KG1 (cell line): ENCODE measurements at places on chromosomes 13 and 19.

GRCh38 chr13:93318534-93319254 is 92.1 kb downstream of the GPC6 start:
- DNase-seq = no peak

- peak; percentile 27 for DNase-seq
Observed at GRCh38 chr19:18322318-18322758, 538 bp downstream of the LSM4 start.

DNA sequence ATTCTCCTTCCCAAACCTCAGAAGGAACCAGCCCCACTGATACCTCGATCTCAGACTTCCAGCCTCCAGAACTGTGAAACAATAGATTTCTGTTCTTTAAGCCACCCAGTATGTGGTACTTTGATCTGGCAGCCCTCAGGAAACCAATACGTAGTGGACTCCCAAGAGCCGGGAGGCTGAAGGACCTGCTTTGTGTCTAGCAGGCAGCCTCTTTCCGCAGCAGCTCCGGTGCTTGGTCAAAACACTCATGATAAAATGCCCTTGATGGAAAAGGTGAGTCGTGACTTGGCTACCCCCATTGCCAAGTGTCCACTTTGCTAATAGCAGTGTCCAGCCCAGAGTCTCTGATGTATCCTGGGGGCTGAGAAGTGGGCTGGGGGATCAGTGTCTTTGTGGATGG is 158.8 kb upstream of the TMTC4 start:
- no peak for DNase-seq

- no peak for DNase-seq
Observed at GRCh38 chr13:29465741-29466293, 129.7 kb downstream of the SLC7A1 start.

DNA sequence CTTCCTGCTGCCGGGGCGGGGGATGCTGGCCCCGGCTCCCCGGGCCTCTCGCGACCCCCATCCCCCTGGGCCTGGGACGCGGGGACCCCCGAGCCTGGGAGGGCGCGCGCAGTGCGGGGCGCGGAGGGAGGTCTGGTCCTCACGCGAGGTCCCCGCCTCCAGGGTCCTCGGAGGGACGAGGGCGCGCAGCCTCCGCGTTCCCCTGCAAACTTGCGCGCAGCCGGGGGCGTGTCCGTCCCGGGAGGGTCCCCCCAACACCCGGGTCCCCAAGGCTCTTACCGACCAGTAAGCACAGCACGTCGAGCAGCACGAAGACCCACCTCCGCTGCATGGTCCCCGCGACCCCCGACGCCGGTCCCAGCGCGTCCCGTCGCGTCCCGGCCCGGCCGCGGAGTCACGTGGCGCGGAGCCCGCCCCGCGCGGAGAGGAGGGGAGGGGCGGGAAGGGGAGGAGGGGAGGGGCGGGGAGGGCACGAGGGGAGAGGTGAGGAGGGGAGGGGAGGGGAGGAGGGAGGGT is at the start of gene PLPP2:
TSS of gene PLPP2 (minus strand) at position 398 of the 516 bp plus-strand sequence. CDS start at position 331, 67 bp downstream.
- no peak for DNase-seq

DNA sequence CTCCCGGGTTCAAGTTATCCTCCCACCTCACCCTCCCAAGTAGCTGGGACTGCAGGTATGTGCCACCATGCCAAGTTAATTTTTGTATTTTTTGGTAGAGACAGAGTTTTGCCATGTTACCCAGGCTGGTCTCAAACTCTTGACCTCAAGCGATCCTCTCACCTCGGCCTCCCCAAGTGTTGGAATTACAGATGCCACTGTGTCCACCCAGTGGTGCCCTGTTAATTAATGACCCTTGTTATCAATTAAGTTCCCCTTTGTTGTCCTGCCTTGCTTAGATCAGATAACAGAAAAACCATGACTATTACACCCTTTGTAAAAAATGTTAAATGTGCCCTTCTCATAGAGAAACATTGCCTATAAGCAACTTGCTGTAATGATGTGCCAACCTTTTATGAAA is 34.4 kb upstream of the IGFL1 start:
- no peak for DNase-seq

- no peak for DNase-seq
Observed at GRCh38 chr19:7975037-7975436, 30.4 kb downstream of the ELAVL1 start.

DNA sequence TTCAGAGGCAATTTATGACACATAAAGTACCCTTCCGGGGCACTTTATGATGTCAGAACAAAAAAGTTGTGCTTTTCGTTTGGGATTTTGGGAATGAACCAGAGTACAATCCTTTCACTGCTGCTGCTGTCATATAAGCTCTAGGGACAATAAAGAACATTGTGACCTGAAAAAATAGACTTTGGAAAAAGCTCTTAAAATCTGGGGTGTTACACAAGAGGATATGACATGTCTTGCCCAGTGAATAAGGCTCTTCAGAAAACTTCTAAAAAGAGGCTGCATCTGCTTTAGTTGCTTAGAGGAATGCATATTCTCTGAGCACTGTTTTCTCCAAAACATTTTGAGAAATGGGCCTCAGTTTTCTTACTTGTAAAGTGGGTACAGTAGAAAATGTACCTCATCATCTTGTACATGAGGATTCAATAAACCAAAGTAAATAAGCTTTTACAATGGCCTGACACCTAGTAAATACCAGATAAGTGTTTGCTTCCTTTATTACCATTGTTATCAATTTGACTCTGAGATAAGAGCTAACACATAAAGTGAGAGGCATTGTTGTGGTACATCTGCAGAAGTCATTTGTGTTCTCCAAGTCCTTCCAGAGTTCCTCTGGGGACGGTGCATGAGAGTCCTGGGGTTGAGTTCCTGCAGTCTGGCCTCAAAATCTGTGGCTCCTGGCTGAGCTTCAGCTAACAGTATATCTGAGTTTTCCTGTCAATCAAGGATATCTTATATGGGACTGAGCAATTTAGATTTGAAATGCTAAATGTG is 67.4 kb upstream of the EDNRB start:
- no peak for DNase-seq

DNA sequence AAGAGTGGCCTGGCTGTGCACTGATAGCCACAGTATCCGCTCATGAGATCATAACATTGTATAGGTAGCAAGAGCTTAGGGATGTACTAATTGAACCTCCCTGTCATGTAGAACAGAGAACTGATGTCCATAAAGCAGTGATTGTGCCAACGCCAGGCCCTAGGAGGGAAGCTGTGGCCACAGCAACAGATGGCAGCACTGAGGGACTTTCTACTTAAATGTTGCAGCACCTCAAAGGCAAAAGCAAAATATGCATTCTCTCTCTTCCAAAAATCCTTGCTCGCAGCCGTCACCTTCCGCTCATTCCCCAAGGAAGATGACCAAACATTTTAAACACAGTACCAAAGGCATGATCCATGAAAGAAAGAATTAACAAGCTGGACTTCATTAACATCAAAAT is 32.3 kb downstream of the COL4A1 start:
- no peak for DNase-seq

GRCh38 chr13:38686577-38687245 is at the start of gene FREM2:
TSS of gene FREM2 (plus strand) at chr13:38687077. CDS start at chr13:38687345, 268 bp downstream.
- no peak for DNase-seq

DNA sequence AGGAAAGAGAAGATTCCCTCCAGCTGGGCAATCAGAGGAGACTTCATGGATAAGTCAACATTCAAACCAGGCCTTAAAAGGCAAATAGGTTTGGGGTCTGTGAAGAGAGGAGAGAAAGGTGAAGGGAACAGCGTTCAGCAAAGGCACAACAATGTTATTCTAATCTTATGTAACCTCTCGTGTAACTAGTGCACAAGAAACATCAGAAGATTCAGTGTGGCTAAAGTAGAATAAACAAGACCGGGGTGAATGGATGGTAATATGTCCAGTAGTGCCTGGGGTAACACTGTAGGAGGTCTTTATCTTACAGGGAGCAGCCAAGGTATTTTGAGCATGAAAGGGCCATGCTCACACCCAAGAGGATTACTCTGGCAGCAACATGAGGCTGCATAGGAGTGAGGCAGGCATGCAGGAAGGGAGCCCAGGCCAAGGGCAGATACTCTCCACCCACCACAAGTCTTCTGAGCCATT is 24.1 kb downstream of the LHFPL6 start:
- no peak for DNase-seq

DNA sequence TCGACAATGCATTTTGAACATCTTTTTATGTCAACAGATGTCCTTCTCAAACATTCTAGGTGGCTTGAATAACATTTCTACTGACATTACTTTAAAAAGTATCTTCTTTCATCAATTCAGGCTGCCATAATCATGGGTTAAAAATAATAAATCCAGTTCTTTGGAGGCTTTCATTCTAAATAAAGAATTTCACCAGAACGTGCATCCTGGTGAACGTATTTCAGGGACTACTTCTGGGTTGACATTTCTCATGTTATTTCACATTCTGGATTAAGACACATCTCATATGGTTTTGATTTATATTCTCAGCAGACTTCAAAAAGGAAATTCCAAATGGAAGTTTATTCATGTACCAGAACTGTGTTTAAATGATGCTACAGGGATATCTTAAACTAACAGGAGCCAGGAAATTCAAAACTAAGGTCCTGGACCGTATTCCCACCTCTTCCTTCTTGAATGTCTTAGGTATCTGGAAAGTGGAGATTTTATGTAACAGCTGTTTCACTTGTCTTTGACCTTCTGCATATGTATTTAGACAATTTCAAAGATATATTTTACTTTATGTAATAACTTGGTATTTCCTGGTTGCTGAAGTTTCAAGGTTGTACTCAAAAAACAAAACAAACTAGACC is 107.2 kb downstream of the STARD13 start:
- DNase-seq = no peak

GRCh38 chr13:113211774-113212173 is 2.4 kb downstream of the CUL4A start:
- DNase-seq = no peak

DNA sequence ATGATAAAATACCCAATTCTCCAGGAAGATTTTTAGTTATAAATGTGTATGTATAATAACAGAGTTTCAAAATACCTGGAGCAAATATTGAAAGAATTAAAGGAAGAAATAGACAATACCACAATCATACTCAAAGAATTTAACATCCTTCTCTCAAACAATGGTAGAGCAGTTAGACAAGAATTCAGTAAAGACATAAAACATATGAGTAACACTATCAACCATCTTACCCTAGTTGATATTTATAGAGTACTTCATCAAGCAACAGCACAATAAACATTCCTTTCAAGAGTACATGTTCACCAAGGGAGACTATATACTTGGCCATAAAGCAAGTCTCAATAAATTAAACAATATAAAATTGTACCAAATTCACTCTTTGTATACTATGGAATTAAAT is 108.4 kb downstream of the DLEU7 start:
- no peak for DNase-seq

- DNase-seq = no peak
Observed at GRCh38 chr13:33349986-33350826, 64.7 kb upstream of the STARD13 start.

- no peak for DNase-seq
Observed at GRCh38 chr13:71775966-71776365, 91.0 kb downstream of the DACH1 start.

GRCh38 chr13:32150794-32151193 is 119.2 kb downstream of the FRY start:
- DNase-seq = no peak

DNA sequence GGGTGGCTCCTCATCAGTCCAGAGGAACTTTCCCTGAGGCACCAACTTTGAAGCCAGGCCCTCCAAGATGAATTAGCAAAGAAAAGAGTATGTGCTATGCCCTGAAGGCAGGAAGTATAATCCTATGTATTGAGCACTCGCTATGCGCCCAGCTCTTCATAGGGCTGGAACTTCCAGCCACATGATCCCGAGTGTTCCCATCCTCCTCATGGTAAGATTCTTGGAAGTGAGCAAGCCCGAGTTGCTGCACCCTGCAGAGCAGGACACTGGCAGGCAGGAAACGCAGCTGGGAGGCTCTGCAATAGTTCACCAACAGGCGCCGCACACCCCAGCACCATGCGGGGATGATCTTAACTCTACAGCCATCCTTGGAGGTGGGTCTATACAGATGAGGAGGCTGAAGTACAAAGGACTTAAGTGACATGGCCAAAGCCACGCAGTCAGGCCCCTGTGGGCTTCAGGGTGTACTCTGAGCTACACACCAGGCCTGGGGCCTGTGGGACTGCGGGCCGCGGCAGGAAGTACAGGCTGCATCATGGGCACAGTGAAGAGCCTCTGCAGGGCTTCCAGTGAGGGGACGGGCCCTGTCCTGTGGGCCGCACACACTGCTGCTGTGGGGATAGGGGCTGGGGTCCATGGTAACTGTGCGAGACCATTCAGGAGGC is 25.1 kb downstream of the C19orf47 start:
- DNase-seq = no peak

DNA sequence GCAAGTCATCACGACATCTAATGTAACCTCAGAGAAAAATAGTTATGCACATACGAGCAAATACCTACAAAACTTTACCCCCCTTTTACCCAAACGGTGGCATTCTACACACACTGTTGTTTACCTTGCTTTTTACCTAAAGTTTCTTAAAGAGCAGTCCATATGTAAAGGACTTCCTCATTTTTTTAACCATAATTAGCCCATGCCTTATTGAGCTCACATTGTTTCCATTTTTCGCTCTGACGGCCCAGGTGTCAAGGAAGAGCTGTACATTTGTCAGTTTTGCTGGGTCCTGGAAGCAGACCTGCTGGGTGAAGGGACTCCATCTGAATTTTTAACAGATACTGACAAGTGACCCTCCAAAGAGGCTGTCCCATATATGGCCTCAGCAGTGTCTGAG is 89.4 kb downstream of the STK24 start:
- DNase-seq = no peak

- no peak for DNase-seq
Observed at GRCh38 chr19:44707794-44708193, 8.8 kb downstream of the CEACAM16 start.

GRCh38 chr13:94328381-94329041 is 151.0 kb downstream of the DCT start:
- DNase-seq = no peak

GRCh38 chr19:47510516-47511127 is 4.2 kb downstream of the NAPA start:
- no peak for DNase-seq

GRCh38 chr19:7004313-7004931 is 16.8 kb downstream of the MBD3L2B start:
- DNase-seq = no peak

DNA sequence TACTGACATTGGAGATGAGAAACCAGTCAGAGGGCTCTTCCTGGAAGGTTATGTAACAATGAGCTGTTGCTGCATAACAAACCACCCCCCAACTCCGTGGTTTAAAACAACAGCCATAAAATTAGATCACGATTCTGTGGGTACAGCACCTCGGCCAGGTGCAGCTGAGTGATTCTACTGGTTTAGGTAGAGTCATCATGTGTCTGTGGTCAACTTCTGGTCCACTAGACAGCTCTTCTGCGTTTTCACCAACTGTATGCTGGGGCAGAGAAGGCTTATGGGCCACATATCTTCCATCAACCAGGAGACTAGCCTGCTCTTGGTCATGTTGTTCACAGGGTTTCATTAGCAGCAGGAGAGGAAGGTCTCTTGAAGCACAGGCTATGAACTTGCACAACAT is 585.5 kb downstream of the KCTD12 start:
- DNase-seq = no peak
